ENCODE measurements at places on chromosomes 16 and 17. TPM values are rescaled to one million over a fixed set of nuclear protein-coding genes. Genes with fewer than 3 reads are reported as not detected.

Gene AXIN2
- 8.9 TPM for total RNA-seq

DNA sequence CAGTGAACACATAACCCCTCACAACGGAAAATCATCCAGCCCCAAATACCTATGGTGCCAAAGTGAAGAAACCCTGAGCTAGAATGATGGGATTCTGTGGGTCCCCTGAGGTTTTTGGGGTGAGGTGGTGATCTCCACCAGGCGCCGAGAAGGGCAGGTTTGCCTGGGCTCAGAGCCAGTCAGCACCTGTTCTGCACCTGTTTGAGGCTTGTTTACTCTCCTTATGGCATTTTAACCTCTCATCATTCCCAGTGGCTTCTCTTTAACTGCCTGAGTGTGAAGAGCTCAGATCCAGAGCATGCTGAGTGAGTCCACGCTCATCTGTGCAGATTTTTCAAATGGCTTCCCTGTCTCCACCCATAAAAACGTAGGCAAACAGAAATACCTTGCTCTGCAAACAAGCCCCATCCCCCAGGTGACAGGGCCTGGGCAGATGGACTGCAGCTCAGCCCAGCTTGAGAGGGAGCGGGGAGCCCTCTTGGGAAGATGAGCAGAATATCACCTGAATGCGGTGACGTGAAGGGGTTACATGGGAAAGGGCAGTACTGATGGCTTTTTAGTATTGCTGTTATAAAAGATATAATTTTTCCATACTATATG, 40.1 kb upstream of the CLEC19A start:
- DNase-seq = no peak

GRCh38 chr16:65815707-65816106, 550.8 kb upstream of the CDH5 start:
- no peak for DNase-seq

Gene SDK2
- 11.2 TPM for total RNA-seq

Gene CRHR1
- 0.38 TPM for total RNA-seq

DNA sequence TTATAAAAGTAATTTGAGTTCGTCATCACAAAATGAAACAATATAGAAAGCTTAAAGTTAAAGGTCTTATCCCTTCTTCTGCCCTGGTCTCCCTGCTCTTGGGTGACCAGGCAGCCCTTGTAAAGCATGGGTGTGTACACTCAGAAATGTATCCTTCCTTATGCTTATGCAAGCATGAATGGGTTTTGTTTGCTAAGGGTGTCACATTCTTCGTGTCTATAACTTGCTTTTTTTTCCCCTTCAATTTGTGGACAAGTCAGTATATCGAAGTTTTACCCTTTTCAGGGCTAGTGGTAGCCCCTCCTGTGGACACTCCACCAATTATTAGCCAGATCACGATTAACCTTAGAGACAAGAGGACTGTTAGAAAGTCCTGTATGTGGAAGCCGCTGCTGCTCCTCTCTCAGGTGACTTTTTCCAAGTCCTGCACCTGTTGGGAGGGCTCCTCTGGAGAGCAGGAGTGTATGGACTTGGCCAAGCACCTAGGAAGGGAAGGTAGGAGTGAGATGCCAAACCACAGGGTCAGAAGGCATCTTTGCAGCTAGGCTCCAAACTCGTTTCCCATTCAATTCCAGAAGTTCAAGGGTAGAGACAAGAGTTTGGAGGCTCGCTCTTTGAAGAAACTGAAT, 50.9 kb downstream of the LDHD start:
- DNase-seq = no peak

Gene ADORA2B
- 4.0 TPM for total RNA-seq
